ENCODE measurements at places on chromosomes 1 and 21. TPM values are rescaled to one million over a fixed set of nuclear protein-coding genes. Genes with fewer than 3 reads are reported as not detected.

OR2W3 gene
- 1.3 TPM for polyA plus RNA-seq

FAM229A gene
- polyA plus RNA-seq, result 3.0 TPM

DCST2 gene
- 0.81 TPM for polyA plus RNA-seq

ITLN2 gene
- polyA plus RNA-seq, result not detected

GRCh38 chr1:33727310-33727709, 136.6 kb upstream of the HMGB4 start:
- no peak for DNase-seq
